ENCODE measurements at places on chromosomes 1 and 21.

GRCh38 chr1:87980494-87980893 lies 651.8 kb downstream of the LMO4 start:
- no peak for DNase-seq

- no peak for DNase-seq
Observed at GRCh38 chr21:39845571-39846130, 21.6 kb upstream of the PCP4 start.

DNA sequence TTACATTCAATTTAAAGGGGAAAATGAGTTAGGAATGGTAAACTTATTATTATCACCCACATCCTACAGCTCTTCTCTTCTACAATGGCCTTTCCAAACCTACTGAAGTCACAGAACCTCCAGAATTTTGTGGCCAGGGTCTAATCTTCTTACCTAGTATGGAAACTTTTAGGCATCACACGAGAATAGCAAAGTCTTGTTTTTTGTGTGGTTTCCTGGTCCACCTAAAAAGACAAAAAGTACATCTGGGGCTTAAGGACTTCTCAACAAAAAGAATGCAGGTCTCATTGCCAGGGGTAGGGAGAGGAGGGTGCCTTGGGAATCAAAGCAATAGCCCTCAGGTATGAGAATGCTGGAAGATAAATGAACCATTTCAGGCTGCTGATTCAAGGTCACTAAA lies 345.3 kb downstream of the LMX1A start:
- DNase-seq: no peak

DNA sequence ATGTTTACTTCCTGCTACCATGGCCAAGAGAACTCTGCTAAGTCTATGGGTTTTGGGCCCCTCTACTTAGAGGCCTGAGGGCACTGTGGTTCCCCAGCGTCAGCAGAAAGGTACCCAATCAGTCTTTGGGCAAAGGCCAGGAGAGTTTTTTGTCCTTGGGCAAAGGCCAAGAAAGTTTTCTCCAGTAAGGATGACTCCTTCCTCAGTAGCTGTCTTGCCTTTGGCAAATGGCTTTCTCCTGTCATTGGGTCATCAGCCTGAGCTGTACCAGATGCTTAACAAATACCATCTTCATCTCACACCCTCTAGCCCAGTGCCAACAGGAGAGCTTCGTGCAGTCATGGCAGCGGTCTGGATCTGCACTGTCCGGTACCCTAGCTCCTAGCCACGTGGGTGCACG lies 199.3 kb upstream of the TMEM51 start:
- DNase-seq: no peak

DNA sequence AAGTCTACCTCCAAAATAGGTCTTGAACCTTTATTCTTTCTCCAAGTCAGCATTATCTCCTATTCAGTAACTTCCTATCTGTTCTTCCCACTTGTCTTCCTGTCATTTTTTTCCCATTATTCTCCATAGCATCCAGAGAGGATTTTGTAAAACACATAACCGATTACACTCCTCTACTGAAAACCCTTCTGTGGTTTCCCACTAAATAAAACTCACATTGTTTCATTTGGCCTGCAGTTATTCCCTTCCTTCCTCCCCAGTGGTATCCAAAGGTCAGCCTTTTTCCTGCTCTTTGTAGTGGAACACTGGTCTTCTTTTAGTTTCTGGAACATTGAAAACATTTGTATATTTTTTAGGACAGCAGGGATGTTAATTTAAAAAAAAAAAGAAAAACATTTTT lies 266.0 kb downstream of the GPR52 start:
- DNase-seq: no peak

DNA sequence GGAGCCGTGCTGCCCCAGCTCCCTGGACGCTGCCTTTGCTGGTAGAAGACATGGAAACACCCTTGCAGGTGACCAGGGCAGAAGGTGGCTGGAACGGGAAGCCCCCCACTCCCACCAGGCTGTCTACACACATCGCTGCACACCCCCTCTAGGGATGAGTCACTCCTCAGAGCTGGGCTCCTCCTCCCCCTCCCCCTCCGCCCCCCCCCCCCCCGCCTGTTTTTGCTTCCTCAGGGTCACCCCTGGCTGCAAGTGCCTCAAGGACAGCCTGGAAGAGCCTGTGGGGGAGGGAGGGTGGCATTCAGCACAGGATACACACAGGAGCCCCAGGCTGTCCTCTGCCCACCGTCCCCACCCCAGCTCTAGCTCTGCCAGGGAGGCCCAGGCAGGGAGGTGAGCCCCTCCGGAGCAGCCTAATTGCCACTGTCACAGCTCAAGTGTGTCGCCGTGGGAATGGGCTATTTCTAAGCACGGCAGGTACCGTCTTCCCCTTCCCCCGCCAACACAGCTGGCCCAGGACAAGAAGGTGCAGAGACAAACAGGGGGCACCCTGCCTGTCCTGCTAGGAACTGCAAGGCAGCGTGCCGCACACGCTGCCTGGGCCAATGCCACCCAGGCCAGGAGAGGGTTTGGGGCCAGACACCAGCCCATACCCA lies 2.5 kb downstream of the FNDC10 start:
- DNase-seq: peak; percentile 25

DNA sequence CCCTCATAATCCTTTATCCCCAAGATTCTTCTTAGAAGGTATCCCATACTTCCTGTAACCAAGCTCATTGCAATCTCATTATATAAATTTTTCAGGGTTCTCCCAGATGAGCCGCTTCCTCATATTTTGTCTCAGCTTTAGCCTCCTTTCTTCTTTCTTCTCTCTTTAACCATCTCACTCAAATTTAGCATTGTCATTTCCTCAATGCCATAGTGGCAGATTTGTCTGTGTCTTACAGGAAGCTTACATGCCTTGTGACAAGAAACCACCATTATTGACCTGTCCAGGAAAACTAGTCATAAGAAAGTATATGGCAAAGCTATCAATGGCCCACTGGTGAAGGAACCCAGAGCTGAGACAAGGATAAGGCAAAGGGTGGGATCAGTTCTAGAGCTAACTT lies 6.0 kb upstream of the FCRL2 start:
- DNase-seq: no peak

DNA sequence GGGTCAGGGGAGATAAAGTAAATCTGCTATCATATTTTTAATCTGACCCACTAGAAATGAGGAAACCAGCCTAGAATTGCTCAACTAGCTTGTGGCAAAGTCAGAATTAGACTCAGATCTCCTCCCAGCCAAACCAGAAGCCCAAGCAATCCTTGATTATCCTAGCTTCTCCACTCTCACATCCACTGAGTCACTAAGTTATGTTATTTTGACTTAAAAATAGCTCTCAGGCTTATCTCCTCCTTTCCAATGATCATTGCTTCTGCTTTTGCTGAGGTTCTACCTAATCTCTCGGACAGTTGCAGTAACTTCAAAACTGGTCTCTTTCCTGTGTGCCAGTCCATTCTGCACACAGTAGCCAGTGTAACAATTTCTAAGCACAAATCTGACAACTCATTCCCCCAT lies 22.9 kb downstream of the OVAAL start:
- no peak for DNase-seq

- DNase-seq: no peak
Observed at GRCh38 chr1:49765034-49765433, 258.7 kb downstream of the AGBL4 start.

GRCh38 chr1:116764466-116764898 lies 10.3 kb downstream of the CD2 start:
- DNase-seq: no peak

DNA sequence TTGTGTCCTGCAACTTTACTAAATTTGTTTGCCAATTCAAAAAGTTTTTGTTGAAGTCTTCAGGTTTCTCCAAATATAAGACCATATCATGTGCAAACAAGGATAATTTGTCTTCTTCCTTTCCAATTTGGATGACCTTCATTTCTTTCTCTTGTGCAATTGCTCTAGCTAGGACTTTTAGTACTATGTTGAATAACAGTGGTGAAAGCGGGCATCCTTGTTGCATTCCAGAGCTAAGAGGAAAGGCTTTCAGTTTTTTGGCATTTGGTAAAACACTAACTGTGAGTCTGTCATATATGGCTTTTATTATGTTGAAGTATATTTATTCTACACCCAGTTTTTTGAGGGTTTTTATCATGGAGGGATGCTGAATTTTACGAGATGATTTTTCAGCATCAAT lies 630.0 kb upstream of the ADGRL2 start:
- DNase-seq: no peak

- DNase-seq: no peak
Observed at GRCh38 chr1:9815150-9815549, 8.6 kb downstream of the CLSTN1 start.

DNA sequence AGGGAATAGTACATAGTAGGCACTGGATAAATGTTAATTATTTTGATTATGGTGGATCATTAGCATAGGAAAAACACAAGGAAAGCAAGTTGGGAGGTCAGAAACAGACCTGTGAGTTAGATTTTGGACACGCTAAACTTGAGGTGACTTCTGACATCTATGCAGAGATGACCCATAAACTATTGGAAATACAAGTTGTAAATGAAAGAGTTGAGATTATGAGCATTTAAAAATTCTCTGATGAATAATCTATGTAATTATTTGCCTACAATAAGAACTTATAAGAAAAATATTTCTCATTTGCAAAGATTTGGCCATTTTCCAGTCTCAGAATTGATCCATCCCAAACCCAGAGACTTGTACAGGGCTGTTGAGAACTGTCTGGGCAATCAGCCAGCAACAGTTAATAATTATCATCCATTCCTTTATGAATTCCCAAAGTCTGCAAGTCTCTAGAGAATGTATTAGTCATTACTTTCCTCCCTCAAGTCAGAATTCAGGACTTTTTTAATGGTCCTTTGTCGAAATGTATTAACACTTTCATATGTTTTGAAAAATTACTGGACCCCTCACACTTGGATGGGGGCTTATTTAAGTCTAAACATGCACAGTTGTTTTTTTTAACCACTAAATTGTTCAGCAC lies 19.4 kb upstream of the SLAMF6 start:
- no peak for DNase-seq

DNA sequence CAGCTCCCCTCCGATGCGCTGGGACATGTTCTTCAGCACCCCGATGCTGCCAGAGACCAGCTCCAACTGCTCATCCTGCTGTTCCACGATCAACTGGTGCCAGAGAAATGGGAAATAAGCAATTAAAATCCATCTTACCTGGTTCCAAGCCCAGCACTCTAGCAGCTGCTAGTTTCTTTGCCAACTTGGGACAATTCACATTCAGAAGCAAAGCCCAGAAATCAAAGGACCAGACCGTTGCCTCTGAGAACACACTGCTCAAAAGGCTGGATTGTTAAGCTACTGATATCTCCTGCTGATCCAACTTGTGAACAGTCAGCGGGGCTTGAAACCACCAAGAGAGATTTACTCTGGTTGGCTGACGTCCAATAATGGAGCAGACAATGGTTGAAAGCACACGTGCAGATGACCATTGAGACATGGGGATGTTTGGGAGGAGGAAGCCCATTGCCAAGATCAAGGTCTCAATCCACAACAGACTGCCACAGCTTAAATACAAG lies 34.4 kb downstream of the STX6 start:
- DNase-seq: no peak

DNA sequence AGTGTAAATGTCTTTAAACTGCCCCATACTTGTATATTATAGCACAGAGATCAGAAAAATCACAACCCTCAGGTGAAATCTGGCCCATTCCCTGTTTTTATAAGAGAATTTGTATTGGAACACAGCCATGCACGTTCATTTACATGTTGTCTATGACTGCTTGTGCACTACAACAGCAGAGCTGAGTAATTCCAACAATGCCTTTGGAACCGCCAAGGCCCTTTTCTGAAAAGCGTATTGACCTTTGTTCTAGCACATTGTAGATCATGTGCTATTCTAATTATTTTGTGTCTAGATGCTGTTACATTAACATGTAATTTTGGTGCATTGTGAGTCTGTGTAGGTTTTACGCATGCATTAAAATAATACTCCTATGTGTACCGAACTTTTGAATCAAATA lies 339.6 kb downstream of the CHRM3 start:
- DNase-seq: no peak

DNA sequence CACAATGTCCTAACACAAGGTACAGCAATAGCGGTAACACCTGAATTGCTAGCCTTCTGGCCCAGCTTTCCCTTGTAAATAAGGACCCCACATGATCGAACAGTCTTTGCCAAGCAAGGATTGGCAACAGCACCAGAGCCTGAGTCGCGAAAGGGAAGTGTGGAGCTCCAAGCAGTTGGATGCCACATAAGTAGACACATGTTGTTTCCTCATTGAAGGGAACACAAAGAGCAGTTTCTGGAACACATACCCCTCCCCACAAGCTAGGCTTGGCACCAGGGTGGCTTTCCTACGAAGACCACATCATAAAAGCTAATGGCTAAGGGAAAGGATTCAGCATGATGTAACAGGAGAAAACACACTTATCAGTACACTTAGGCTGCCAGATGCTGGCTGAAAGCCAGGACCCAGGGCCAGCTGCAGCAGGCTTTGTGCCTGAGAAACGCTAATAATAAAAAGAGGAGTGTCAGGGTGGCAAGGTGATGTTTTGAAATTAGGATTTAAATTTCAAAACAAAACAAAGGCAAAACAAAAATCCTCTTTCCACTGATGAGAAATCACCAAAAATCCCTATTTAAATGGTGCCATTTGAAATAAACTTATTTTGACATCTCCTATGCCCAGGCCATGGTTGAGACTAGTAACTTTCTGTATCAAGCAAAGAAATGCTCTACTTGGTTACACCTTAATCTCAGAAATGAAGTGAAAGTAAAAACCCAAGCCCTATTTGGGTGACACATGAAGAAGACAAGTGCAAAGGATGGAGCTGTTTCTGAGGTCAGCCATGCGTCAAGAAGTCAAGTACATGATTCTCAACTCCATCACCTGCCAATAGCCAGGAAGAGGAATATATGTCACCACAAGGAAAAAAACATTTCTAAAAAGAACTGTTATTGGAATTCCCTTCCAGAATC lies 11.9 kb upstream of the CPLANE2 start:
- no peak for DNase-seq

DNA sequence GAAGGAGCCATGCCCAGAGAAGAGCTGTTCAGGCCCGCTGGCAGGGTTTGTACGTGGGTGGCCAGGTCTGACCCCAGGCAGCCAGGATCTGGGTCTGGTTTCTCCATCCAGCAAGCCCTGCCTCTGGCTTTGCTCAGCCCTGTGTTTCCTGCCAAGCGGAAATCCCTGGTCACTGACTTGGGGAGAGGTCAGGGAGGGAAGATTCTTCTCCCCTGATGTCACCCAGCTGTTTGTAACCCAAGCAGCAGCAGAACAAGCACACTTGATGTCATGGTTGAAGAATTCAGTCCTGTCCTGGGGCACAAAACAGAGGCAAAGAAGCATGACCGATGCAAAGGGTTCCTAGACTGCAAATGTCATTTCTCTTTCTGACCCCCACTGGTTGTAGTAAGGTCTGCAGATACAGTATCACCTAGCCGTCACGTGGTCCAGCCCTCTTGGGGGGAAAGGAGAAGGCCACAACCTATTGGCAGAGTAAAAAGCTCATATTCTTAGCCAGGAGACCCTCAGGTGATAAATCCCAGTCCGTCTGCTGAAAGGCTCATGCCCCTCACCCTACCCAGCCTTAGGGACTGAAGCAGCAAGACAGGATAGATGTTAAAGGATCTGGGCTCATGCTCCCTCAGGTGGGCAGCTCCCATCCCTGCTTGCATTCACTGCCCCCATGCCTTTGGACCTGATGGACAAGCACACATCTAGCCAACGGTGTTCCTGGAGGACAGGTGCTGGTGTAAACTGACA lies 120.9 kb downstream of the SYT2 start:
- DNase-seq: no peak

GRCh38 chr1:16946646-16947045 lies 24.9 kb downstream of the CROCC start:
- DNase-seq: no peak
